Stimulated activated CD4-positive, alpha-beta T cell treated with anti-CD3 and anti-CD28 coated beads, TNF-alpha, amount 100 ng/mL, for 4 hours (primary cell): ENCODE measurements at places on chromosomes 3 and 15.

DNA sequence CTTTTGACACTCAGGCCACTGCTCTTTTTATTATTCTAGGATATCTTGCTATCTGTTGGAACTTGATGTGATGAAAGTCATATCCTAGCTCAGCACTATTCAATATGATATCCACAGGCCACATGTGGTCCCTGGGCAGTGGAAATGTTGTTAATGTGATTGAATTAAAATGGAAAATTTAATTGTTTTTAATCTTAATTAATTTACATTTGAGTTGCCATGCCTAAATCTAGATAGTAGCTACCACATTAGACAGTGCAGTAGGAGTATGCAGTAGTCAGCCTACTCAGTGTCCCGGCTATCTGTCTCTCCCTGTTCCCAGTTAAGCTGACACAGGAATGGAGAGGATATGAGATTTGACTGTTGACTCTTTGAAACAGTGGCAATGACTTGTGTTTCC, 460.2 kb downstream of the GBE1 start:
- DNase-seq = no peak

DNA sequence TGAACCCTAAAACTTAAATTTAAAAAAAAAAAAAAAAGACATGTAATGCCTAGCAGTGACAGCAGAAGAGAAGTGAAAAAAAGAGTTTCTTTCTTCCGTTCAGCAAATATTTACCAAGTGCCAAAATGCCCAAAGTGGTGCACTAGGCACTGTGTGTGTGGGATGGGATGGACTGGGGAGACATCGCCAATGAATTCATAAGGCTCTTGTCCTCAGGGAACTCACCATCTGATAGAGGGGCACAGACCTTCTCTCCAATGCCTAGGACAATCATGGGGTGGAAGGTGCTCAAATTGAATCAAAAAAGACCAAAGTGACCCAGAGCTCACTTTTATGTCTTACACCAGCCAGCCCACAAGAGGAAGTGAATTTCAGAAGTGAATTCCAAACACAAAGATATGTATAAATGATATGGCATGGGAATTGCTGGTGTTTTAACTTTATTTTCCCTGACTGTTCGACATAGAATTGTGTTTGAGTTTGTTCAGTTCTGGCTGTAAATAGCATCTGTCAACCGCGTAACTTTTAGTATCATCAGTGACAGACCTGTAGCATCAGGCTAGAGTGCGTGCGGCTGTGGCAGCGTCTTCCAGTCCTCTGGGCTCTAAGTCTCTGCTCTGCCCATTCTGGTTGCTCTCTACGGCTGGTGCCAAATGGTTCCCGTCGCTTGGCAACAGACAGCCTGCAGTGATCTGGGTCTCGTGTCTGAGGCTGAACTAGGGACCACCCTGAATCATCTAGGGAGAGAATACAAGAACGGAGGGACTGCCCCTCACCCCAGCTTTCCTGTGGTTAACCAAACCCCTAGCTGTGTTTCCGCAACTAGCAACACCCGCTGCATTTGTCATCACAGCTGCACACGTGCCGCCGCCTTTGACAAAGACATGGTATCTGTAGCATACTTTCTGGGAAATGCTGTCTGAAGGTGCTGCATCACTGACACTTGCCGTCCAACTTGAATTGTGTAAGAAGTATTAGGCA, 154.0 kb upstream of the THBS1 start:
- DNase-seq = peak; percentile 45

- no peak for DNase-seq
Observed at GRCh38 chr15:93428150-93428549, 339.1 kb upstream of the RGMA start.

DNA sequence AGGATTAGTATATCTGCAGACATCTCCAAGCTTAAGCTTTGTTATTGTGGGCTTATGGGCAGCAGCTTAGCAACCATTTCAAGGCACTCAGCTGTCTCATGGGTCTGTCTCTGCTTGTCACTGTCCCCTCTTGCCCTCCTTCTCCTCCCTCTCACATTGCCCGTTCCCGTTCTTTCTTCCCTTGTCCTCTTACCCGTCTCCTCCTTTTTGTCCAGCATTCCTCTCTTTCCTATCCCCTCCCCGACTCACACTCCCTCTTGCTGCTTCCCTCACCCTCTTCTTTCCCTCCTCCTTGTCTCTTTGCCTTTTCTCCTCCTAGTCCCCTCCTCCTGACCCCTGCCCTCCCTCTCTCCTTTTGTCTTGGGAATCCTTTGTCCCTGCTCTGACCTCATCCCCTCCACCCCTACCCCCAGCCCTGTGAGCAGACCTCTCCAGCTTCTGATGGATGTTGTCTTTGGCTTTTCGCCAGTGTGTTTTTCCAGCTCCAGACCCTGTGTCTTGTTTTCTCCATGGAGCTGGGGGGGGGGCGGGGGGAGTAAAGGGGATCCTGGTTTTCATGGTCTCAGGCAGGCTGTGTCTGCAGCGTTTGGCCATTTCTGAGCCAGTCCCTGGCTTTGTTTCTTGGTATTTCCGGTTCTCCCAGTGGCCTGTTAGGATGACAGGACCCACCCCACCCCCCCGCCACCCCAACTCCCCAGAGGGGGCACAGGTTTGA, 47.9 kb upstream of the TRAK1 start:
- no peak for DNase-seq

DNA sequence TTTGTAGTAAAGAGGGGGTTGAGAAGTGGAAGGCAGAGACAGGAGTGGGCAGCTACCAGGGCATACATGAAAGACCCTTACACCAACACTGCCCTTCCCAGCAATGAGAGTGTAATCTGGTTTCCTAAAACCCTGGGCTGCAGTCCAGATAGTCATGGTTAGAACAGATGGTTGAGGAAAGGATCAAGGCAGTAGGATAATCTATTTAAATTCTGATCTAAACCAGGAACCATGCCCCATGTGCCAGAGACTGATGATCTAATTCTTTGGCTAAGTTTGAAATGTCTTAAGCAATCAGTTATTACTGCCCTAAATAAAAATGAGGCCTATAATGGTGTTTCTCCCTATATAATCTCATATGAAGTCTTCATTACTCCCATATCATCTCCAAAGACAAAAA, 59.6 kb downstream of the PRTG start:
- DNase-seq = no peak

GRCh38 chr3:171315919-171316318, 144.3 kb downstream of the TNIK start:
- DNase-seq = no peak

DNA sequence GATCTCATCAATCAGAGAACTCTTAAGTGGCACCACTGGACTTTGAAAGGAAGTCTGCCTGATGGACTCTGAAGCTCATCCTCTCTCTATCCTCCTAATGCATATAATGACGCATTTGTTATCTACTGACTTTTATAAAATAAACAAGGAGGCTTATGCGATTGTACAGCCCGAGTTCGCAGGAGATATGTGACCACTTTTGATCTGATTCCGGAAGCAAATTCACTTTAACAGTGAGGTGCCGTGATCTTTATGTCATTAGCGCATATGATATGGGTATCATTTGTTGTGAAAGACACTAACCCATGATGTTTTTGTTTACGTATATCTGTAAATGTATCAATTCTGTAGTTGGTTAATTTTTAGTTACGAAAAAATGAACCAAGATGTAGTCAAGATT, 427 bp upstream of the RNF111 start:
- DNase-seq = no peak

- no peak for DNase-seq
Observed at GRCh38 chr15:45780352-45780751, 145.5 kb downstream of the SQOR start.

DNA sequence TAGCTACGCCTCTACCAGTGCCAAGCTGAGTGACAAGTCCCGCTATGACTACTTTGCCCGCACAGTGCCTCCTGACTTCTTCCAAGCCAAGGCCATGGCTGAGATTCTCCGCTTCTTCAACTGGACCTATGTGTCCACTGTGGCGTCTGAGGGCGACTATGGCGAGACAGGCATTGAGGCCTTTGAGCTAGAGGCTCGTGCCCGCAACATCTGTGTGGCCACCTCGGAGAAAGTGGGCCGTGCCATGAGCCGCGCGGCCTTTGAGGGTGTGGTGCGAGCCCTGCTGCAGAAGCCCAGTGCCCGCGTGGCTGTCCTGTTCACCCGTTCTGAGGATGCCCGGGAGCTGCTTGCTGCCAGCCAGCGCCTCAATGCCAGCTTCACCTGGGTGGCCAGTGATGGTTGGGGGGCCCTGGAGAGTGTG, 5.7 kb downstream of the GRM2 start:
- no peak for DNase-seq

- DNase-seq = peak; percentile 36
Observed at GRCh38 chr3:188170461-188171459, 16.8 kb downstream of the LPP start.

DNA sequence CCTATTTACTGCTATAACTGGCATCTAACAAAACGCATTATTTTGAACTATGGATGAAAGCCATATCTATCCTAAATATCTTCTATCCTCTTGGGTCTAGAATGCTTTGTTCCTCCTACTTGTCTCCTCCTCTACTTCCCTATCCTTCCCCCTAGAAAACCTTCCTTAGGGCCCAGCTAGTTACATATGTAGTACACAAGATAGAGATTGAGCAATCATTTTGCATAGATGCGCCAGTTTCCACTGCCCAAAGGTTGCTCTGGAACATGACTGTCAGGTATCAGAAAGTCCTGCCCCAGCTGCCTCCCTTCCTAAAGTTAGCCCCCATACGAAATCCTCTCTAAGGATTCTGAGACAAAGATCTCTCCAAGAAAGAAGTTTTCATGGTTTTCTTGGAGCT, 55.1 kb downstream of the GPR160 start:
- DNase-seq = no peak

- DNase-seq = no peak
Observed at GRCh38 chr3:58434168-58434504, 504 bp upstream of the PDHB start.

DNA sequence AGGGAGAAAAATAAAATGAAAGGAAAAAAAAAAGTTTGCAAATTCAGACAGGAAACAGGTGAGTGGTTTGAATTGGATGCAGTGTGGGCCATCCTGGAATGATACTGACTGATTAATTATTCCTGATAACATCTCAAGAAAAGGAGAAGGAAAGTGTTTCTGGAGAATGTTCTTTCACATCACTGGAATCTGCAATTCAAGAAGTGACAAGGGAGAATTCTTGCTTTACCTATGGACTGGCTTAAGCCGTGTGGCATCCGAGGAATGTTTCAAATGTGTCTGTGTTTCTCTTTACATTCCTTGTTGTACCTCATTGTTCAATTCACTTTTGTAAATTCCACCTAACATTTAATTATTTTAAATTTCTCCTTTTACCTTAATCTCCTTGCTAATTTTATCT, 465.0 kb downstream of the EPHB1 start:
- DNase-seq = no peak

DNA sequence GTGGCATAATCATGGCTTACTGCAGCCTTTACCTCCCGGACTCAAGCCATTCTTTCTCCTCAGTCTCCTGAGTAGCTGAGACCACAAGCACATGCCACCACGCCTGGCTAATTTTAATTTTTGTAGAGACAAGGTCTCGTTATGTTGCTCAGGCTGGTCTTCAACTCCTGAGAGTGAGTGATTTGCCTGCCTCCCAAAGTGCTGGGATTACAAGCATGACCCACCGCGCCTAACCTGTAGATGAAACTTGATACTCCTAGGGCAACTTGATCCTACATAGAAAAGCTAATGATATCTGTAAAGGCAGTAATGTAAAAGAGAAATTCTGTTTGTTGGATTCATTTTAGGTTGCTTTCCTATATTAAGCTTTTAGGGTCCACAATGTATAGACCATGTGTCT, 391.9 kb upstream of the THRB start:
- no peak for DNase-seq
